T follicular helper cell (primary cell): ENCODE measurements at places on chromosomes 11 and 22.

- DNase-seq = no peak
Observed at GRCh38 chr22:35524966-35525686, 15.5 kb upstream of the RASD2 start.

GRCh38 chr22:41780746-41781505 is 19.6 kb upstream of the CCDC134 start:
- peak; percentile 90 for DNase-seq

- DNase-seq = no peak
Observed at GRCh38 chr22:30747493-30747892, 52.8 kb downstream of the OSBP2 start.

- DNase-seq = no peak
Observed at GRCh38 chr11:12727563-12728211, 53.5 kb downstream of the TEAD1 start.

GRCh38 chr11:59053387-59053786 is 32.7 kb upstream of the GLYATL1B start:
- peak; percentile 65 for DNase-seq

DNA sequence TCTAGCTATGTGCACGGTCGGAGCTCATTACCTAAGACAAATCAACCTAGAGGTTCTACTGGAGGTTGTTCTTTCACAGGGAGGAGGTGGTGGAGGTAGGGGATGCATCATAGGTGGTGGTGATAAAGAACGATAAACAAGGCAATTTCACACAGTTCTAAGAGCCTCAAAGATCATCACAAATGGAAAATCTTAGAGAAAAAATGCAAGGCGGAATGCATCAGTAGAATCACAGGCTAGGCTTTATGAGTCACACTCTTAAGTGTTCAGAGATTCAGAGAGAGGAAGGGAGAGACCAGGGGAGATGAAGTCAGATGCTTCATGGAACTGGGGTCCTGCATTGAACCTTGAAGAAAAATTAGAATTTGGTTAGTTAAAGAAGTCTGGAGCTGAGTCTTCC is 58.3 kb downstream of the TMPRSS5 start:
- no peak for DNase-seq

DNA sequence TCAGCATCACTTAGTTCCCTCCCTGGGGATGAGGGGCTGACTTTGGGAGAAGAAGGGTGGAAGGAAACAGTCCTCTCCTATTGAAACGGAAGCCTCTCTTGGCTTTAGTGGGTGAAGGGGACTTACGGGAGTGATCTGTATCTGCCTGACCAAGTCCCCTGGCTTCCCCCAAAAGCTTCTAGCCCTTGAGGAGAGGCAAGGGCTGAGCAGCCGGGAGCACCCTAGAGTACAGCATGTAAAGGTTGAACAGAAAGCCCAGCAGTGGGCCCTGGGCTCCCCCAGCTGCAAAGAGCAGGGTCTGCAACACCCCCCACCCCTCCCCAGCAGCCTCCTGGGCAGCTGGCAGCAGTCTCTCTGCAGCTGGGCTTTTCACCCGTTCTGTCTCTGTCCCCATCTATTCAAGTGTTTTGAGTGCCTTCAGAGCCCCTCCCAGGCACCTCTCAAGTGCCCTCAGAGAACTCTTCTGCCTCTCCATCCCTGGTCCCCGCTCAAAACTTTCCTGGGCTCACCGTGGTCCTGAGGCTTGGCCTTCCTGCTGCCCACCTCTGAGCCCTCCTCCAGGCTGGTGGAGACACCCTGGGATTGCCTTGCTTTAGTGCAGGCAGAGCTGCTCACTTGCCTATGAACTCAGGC is 2.7 kb downstream of the CAPN5 start:
- DNase-seq = no peak

GRCh38 chr11:19345519-19345847 is 104.7 kb upstream of the E2F8 start:
- no peak for DNase-seq
